ENCODE measurements at places on chromosomes 16 and 17.

DNA sequence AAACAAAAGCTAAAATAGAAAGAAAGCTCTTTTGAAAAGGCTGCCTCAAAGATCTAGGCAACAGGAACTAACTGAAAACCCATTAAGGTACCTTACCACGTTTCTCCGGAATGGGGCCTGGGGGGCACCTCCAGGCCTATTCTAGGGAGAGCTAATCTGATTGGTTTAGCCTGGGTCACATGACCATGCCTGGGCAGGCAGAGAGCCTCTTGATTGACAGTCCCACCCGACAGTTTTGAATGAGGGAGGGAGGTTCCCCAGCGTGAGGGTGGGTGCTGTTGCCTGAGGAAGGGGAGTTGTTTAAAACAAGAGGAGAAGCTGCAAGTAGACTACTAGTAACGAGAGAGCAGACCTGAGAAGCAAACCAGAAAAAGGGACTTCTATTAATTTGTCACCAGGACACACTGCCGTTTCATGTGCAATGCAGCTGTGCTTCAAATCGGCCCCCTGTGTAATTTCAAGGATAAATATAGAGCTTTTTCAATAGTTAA, 143.4 kb upstream of the HS3ST2 start:
- no peak for DNase-seq

DNA sequence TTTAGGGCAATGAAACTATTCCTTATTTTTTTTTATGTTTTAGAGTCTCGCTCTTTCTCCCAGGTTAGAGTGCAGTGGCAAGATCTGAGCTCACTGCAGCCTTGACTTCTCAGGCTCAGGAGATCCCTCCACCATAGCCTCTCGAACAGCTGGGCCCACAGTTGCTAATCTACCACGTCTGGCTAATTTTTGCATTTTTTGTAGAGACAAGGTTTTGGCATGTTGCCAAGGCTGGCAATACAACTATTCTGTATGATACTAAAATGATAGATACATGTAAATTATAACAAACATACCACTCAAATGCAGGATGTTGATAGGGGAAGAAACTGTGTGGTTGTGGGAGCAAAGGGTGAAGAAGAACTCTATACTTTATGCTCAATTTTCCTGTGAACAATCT, 401.3 kb downstream of the ZFHX3 start:
- no peak for DNase-seq

GRCh38 chr17:14057591-14057990, 11.7 kb upstream of the COX10 start:
- no peak for DNase-seq

GRCh38 chr16:49460786-49461470, 87.3 kb downstream of the C16orf78 start:
- DNase-seq: peak; percentile 17

- no peak for DNase-seq
Measured at GRCh38 chr17:69602972-69603371, 188.5 kb downstream of the MAP2K6 start.

DNA sequence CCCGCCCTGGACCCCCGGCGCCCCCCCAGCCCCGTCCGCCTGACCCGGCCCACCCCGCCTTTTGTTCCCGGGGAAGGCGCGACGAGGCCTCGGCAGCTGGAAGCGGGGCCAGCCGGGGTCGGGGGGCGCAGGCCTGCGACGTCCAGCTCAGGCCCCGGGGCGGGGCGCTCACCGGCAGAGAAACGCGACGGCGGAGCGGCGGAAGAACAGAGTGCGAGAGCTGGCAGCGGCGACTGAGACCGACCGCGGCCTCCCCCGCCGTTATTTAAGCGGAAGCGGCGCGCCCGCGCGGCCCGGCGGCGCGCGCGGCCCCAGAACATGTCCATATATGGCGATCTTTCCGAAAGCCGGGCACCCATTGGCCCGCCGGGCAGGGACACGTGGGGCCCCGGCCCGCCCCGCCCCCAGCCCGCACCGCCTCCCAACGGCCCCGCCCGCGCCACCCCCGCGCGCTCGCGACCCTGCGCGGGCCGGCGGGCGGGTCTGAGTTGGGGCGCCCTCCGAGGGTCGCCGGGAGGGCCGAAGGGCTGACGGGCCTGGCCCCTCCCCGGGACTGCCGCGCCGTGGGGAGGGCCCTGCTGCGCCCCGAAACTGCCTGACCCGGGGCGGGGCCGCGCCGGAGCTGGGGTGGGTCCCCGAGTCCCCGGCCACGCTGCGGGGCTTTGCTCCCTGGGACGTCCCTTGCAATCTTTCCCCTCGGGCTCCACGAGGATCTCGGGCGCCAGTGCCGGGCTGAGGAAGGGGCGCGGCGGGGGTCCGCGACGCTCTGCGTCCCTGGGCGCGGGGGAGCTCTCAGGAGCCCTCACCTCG, at the start of gene ACTG1:
TSS of gene ACTG1 (minus strand) at position 238 of the 810 bp plus-strand sequence. CDS start 445 bp downstream, outside the sequence.
- peak; percentile 97 for DNase-seq

DNA sequence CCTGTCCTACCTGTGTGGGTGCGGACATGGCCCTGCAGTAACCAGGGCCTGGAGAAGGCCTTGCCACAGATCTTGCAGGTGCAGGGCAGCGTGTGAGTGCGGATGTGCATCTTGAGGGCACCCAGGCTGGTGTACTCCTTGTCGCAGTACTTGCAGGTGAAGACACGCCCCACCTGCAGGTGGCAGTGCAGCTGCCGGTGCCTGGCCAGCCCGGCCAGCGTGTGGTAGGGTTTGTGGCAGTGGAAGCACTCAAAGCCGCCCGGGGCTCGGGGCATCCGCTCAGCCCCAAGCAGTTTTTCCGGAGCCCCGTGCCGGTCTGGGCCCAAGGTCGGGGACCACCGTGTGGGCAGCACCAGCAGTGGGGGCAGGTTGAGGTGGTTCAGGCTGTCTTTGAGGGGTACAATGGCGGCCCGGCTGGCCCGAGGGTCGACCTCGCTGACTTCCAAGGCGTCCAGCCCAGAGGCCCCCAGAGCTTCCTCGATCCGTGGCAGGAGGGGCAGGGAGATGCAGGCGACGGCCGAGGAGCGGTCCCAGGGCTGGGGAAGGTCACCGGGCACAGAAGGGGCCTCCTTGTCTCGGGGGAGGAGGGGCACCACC, 5.1 kb downstream of the SNAI3 start:
- DNase-seq: peak; percentile 70

DNA sequence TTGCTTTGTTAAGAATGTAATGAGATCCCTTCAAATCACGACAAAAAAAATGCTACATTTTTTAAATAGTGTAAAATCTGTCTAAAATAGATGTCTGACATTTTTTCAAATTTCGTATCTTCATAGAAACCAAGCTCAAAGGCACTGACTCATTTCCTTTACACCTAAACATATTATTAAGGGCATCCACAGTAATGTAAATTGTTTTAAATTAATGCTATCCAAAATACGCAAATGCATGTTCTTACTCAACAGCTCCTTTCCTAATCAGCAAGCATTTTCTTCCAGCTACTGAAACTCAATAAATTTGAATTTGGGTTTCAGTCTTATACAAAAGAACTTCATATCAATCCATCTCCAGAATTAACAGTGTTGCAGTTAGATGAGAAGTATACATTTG, 4.3 kb downstream of the C16orf87 start:
- no peak for DNase-seq

DNA sequence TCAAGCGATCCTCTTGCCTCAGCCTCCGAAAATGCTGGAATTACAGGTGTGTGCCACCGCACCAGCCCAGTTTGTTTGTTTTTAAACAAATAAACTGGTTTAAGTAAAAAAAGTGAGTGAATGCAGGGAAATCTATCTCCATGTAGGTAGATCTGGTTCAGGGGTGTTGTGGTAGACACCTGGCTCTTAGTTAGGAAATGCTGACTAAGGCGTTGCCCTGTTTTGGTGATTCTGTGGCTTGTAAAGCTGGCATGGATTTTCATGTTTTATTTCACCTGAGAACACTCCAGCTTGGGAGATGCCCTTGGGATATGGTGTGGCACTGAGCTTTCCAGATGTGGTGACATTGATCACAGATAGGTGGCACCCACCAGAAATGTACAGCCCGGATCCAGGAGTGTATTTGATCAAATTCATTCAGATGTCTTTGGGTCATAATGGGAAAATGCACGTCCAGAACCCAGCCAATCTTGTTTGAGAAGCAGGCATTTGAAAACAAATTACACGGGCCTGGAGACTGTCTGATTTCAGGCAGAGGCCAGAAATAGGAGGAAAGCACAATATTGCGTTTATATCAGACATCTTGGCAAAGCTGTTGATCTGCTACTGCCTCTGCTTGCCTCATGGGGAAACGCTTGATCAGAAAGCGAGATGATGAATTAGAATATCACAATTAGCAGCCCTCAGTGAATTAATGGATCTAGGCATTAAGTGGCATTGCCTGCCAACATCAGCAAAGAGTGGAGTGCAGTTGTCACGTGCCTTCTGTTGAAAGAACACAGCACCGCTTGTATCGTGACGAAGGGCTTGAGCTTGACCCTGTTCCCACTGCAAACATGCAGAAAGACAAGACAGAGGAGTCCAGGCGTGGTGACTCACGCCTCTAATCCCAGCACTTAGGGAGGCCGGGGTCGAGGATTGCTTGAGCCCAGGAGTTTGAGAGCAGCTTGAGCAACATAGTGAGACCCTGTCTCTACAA, 7.3 kb upstream of the IL34 start:
- no peak for DNase-seq

DNA sequence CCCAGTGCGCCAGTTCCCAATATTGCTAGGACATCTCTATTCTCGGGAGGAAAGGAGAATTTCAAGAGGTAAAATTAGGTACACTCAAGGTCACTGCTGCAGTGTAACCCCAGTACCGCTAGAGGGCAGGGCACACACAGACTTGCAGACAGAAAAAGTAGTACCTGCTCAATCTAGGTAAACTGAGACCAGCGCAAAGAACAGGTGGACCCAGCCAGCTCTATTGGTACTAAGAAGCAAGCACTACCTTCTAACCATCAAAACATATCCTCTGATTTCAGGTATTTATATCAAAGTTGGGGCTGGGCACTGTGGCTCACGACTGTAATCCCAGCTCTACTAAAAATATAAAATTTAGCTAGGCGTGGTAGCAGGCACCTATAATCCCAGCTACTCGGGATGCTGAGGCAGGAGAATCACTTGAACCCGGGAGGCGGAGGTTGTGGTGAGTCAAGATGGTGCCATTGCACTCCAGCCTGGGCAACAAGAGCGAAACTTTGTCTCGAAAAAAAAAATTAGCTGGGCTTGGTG, 3.6 kb upstream of the WDR81 start:
- DNase-seq: peak; percentile 80

- no peak for DNase-seq
Measured at GRCh38 chr17:45976755-45977505, 22.1 kb upstream of the STH start.

DNA sequence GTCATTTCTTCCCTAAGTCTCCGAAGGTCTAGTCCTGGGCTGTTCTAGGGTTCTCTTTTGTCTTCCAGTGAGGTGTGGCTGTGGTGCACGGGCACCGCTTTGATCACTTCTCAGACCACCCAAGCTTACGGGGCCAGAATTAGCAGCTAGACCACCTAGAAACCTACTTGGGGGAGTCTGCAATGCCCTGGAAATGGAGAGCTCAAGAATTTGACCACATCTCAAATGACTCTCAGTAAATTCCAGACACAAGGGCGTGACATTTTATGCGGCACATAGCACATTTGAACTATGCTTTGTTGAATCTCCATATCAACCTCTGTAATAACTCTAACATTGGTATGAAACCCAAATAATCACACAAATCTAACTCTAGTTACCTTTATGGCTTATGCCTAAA, 24.9 kb downstream of the TRIM16 start:
- DNase-seq: no peak

GRCh38 chr16:3819746-3820724, 60.5 kb downstream of the CREBBP start:
- DNase-seq: no peak

GRCh38 chr16:81581107-81581506, 136.5 kb downstream of the CMIP start:
- DNase-seq: no peak

- no peak for DNase-seq
Measured at GRCh38 chr16:69830534-69831211, 68.5 kb downstream of the WWP2 start.

DNA sequence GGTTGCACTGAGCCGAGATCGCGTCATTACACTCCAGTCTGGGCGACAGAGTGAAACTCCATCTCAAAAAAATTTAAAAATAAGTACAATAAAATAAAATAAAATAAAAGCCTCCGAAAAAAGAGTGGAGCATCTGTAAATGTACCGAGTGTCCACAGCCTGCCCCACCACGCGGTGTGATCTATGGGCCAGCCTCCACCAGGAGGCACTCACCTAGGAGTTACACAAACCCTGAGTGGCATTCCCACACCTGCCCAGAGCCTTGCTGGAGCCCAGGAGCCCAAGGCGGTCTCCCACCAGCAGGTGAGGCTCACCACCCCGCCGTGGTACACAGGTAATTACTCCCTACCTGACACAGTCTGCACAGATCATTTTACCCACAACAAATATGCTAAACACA, 183.2 kb downstream of the ZNF423 start:
- DNase-seq: no peak

- DNase-seq: no peak
Measured at GRCh38 chr17:27346228-27346899, 52.5 kb downstream of the WSB1 start.

GRCh38 chr17:51224402-51225262, 35.2 kb downstream of the MBTD1 start:
- DNase-seq: no peak

DNA sequence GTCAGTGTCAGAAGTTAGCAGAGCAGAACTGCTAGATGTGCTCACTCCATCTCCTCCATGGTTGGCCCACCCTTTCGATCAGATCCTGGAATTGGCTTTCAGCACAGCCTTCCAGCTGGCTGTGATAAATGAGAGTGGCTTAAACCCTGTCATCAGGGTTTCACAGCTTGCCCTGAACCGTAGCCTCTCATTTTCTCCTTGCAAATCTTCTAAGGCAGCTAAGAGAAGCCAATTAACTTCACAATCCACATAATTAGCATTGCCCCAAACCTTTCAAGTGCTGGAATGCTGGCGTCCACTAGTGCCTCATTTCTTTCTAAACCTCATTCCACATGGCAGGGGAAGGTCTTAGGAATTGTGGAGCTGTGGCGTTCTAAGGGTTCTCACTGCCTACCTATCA, 21.7 kb downstream of the MILR1 start:
- DNase-seq: no peak

- no peak for DNase-seq
Measured at GRCh38 chr17:1038459-1039122, 41.7 kb downstream of the TIMM22 start.

GRCh38 chr17:67105213-67105612, 60.9 kb downstream of the CACNG1 start:
- no peak for DNase-seq

- DNase-seq: no peak
Measured at GRCh38 chr17:74328487-74328886, 2.5 kb downstream of the KIF19 start.

- DNase-seq: no peak
Measured at GRCh38 chr16:30149250-30149930, 26.4 kb upstream of the MAPK3 start.

GRCh38 chr16:68285683-68286082, 21.4 kb downstream of the SLC7A6 start:
- no peak for DNase-seq

Measured in activated CD8-positive, alpha-beta memory T cell treated with anti-CD3 and anti-CD28 coated beads, Interleukin-2, amount 50 U/mL, for 48 hours (primary cell).